Activated CD8-positive, alpha-beta memory T cell treated with anti-CD3 and anti-CD28 coated beads for 4 hours (primary cell): ENCODE measurements at places on chromosomes 5 and 9.

- DNase-seq, result no peak
These were observed 365.3 kb downstream of the BNC2 start for GRCh38 chr9:16505199-16505598.

DNA sequence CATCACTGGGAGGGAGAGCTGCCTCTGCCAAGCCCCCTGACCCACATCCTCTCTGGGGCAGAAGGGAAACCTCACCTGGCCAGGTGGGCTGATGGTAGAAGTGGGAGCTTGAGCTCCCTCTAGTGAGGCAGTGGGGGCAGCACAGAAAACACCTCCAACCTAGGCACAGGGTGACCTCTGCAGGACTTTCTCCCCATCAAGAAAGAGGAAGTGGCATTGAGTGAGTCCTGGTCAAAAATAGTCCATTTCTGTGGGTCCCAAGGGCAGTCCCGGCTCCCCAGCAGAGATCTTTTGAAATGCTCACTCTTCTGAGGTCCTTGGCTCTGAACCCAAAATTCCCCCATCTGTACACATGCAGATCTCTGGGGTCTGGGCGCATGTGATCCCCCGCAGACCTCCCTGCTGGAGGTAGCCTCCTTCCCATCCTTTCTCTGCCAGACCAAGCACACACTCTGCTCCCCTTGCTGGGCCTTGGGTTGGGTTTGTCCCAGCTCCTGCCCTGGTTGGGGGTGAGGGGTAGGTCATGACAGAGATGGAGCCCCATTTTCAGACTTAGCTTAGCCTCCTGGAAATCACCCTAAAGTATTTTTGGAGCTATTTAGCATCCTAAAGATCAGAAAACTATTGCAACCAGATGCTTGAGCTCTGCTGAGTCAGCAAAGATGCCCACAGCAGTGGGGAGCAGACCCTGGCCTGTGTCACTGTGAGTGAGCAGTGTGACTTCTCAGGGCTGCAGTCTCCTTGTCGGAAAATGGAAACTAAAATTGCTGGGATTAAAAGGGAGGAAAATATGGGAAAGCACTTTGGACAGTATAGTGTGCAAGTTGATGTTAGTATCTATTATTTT is 41.6 kb upstream of the LCP2 start:
- peak; percentile 53 for DNase-seq

- DNase-seq, result no peak
These were observed 16.9 kb upstream of the ABCA1 start for GRCh38 chr9:104944871-104945270.

GRCh38 chr5:59209758-59210359 is 627.0 kb downstream of the RAB3C start:
- no peak for DNase-seq

GRCh38 chr9:93884808-93885207 is 70.3 kb downstream of the BARX1 start:
- no peak for DNase-seq

- no peak for DNase-seq
These were observed 241.5 kb downstream of the TLE4 start for GRCh38 chr9:79813258-79813638.

DNA sequence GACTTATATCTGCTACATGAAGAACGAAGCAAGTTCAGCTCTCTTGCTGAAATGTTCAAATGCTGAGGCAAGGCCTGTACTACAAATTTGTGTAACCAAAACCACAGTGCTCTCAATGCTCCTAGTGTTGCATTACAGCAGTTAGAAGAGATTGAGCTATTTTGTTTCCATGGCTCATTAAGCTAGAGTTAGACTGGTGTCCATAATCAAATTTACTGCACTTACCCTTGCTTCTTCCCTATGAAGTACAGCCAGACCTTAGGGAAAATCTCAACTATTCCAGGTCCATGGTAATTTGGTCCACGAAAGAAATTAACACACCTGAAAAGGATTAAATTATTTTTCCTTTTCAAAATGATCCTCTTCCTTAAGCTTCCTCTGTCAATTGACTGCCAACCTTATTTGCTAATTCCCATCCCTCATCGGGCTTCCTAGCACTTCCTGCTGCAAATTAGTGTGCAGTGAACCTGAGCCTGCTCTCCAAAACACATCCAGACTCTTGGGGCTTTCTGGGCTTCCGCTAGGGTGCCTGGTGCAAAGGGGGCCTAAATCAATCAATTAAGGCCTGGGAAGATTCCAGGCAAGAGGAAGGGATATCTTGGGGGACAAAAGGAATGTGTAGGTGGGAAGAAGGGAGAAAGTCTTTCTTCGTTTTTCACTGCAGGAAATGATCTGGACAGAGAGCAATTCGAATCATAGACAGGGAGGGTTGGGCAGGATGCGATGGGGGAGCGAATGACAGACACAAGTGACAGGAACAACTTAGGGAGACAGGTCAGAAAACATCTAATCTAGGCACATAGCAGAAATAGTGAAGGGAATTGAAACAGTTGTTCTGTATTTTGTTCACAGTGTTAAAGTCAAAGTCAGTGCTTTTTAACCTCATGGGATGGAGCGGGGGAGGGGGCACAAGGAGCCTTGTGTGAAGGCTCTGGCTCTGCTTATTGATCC is 542.4 kb downstream of the RAB3C start:
- DNase-seq, result no peak

GRCh38 chr9:7146582-7146981 is 388.8 kb downstream of the KDM4C start:
- no peak for DNase-seq

GRCh38 chr5:36040651-36041536 is 25.8 kb downstream of the UGT3A2 start:
- DNase-seq, result no peak

- DNase-seq, result peak; percentile 56
These were observed 7.4 kb downstream of the B4GALT1 start for GRCh38 chr9:33159777-33160127.

GRCh38 chr9:95907794-95908193 is 32.3 kb downstream of the ERCC6L2 start:
- no peak for DNase-seq

DNA sequence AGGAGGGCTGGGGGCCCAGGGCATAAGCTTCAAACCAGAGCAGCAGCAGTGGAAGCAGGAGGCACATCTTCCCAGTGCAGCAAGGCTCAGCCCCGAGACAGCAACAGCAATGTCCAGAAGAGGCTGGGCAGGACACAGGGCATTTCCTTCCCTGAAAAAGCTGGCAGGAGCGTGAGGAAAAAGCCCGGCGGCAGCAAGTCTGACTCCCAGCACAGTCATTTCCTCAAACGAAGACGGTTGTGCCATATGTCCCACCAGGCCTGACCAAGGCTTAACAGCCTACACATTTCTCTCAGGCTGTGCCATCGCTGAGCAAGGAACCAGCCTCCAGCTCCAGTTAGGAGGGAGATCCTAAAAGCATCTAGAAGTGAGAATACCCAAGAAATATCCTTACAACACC is 74.5 kb downstream of the APTX start:
- no peak for DNase-seq

DNA sequence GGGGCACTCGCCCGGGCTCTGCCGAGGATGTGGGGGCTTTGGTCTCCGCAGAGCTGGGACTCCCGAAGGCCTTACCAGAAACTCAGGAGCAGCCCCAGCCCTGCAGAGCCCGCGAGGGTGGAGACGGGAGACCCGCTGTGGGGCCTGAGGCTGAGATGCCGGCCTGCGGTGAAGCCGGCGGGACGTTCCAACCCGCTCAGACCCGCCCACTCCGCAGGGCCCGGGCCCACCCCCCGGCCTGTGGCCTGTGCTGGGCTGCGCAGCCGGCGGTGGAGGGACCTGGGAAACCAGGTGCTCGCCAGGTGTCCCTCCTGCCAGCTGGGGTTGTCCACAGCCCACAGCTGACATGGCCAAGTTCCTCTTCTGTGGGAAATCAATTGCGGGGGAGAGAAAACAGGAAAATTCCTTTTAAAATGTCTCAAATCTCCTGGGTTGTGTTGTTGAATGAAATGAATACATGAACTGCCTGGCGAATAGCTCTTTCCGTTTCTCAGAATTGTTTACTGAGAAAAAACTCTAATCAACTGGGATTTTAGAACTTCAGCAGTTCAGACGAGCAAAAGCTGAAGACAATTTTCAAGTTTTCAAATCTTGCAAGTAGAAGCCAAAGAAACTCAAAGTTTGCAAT is 49.0 kb upstream of the IRX4 start:
- DNase-seq, result no peak

GRCh38 chr5:76544268-76544926 is 78.8 kb downstream of the F2RL2 start:
- DNase-seq, result peak; percentile 38

DNA sequence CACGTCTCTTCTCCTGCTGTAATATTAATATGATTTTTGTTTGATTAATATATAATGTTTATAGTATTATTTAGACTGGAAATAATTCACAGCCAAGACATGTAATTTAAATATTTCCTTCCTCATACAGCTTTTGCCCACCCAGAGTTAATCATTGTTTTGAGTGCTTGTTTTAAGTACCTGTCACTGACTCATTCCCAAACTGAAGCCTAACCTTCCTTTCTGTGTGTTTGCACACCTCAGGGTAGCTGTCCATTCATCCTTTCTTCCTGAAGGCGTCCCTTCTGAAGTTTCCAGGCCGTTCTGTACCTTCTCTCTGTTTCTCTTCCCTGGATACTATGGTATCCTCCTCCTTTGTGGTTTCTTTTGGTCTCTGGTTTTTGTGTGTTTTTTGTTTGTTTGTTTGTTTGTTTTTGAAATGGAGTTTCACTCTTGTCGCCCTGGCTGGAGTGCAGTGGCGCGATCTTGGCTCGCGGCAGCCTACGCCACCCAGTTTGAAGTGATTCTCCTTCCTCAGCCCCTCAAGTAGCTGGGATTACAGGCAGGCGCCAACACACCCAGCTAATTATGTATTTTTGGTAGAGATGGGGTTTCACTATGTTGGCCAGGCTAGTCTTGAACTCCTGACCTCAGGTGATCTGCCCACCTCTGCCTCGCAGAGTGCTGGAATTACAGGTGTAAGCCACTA is 312.4 kb downstream of the DOCK8 start:
- no peak for DNase-seq
